CD4-positive, alpha-beta T cell treated with Interleukin-6 for 4 hours (primary cell): ENCODE measurements at places on chromosomes 5 and 9.

DNA sequence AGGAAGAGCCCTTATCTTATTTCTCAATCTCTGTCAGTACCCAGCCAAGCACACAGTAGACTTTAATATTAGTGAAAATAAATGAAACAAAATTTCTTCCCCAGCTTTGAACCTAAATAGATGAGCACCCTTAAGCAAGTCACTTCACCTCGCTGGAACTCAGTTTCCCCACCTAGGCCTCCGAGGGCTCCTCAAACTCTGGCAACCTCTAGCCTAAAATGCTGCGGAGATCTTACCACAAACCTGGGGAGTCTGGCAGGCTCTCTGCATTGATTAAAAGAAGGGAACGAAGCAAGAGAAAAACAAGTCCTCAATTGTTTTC lies 326 bp downstream of the RIGI start:
- DNase-seq, result no peak

GRCh38 chr5:6803981-6804550 lies 90.8 kb downstream of the TENT4A start:
- no peak for DNase-seq

DNA sequence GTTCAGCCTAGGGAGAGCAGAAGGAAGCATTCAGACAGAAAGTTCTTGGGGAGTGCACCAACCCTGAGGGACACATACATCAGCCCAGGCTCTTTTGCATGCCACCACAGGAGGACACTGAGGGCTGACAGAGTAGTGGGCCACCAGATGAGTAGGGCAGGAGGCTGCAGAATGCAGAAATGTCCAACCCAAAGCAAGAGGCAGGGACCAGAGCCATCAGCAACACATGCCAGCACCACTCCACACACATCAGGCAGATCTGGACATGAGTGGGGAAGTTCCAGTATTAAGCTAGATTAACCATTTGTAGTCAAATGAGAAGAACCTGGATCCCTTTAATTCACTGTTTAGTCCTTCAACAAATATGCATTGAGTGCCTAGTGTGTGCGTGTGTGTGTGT lies 35.7 kb upstream of the OTULINL start:
- no peak for DNase-seq

GRCh38 chr5:170393958-170394357 lies 4.8 kb upstream of the KCNMB1 start:
- peak; percentile 5 for DNase-seq

- no peak for DNase-seq
Observed at GRCh38 chr5:116446356-116447005, 128.1 kb downstream of the SEMA6A start.

DNA sequence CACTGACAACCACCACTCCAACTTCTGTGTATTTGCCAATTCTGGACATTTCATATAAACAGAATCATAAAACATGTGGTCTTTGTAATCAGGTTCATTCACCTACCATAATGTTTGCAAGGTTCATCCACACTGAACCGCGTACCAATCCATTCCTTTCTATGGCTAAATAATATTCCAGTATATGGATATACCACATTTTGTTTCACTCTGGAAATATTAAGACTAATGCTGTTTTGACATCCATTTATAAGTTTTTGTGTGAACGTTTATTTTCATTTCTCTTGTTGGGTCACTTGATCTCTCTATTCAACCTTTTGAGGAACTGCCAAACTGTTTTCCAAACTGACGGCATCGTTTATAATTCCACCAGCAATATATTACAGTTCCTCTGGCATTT lies 26.3 kb upstream of the RNF38 start:
- no peak for DNase-seq

DNA sequence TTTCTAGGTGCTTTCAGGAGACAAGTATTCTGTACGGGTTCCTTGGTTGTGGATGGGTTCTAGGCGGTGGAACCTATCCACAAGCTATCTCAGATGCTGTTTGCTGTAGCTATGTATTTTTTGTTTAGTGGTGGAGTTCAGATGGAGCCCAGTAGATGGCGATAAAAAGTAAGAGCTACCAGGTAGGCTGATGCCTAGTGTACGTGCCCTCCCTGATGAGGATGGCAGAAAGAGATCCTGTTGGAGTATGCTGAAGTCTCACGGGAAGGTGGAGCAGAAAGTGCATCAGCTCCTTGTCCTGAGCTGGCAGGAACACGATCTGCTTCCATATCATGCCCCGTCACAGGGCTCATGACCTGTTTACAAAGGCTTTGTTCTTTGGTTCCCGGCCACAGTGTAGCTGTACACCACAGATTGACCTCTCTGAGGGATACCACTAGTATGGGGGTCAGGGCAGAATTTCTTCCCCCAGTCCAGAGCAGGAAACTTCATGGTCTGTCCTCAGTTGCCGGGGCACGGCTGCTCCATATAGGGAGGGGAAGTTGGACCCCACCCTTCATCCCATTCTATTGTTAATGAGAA lies 12.6 kb upstream of the UGT3A2 start:
- DNase-seq, result peak; percentile 13

GRCh38 chr9:117541181-117541580 lies 126.3 kb upstream of the ASTN2 start:
- DNase-seq, result no peak

- DNase-seq, result no peak
Observed at GRCh38 chr9:89363311-89363670, 45.0 kb downstream of the SECISBP2 start.

DNA sequence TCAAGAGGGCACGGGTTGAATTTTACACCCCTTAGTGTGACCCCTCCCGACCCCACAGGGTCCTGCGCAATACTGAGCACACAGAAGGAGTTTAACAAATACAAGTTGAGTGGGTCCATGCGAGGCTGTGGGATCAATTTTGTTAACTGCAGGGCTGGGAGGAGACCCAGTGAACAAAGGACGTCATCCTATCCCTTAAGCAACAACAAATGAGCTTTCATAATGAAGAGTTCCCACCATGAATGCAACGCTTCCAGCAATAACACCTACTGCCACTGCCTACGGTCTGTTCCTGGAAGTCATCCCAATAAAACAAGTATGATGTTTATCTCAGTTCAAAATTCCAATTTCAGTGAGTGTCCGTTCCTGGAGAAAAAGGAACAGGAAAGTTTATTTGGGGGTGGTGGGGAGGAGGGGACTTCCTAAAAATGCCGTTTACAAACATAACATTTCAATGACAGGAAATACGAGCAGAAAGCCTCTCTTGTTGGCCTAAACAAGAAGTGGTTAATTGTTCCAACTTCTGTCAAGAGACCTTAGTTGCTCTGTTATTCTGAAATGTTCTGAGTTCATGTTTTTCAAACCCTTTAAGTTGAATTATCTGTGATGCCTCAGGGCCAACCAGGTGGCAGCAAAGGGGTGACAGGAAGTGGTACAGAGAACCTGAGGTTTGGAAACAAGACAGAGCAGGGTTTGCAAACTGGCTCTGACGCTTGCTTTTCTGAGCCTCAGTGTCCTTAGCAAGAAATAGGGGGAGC lies 65.8 kb upstream of the PLPP6 start:
- DNase-seq, result peak; percentile 71

- no peak for DNase-seq
Observed at GRCh38 chr5:149011084-149011483, 51.8 kb downstream of the SH3TC2 start.

GRCh38 chr5:81853030-81853357 lies 102.1 kb upstream of the SSBP2 start:
- peak; percentile 3 for DNase-seq

GRCh38 chr9:94860678-94861588 lies 134.4 kb downstream of the AOPEP start:
- peak; percentile 66 for DNase-seq

DNA sequence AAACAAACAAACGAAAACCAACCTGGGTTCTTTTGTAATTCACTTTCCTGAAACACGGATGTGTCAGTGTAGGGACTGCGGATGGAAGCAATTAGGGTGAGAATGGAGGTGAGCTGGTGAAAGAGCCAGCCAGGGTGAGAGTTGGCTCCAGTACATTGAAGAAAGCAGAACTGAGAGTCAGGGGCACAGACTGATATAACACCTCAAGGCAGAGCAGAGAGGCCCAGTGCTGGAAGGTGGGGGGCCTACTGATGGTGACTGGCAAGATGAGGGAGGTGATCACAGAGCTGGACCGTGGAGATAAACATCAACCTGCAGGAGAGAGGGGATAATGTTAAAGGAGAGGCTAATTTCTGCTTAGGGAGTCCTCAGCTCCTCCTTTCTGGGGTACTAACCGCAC lies 221.1 kb downstream of the MAN2A1 start:
- DNase-seq, result no peak

DNA sequence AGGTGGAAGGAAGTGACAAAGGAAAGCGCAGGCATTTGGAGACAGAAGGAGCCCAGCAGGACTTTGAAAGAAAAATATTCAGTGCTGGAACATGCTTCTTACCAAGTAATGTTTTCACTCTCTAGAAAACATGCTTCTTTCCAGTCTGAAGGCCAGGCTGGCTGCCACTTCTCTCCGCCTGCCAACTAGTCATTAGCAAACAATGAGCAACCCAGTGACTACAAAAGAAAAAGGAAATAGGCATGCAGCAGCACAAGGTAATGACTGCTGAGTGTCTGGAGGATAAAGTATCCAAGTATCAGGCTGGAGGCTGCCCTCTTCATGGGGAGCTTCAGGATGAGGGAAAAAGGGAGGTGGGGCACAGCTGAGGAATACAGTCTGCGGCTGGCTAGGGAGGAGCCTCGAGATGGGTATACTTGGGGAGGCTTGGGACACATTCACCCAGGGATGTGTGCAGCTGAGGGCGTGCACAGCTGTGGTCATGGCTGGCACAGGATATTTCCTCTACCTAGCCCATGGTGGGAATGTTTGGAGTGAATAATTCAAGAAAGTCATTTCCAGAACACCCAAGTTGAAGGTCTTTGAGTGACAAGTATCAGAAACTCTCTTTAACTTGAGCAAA lies 161.5 kb upstream of the KIF2A start:
- no peak for DNase-seq

GRCh38 chr5:79954620-79955019 lies 36.4 kb downstream of the MTX3 start:
- no peak for DNase-seq

GRCh38 chr5:79842991-79843390 lies 148.1 kb downstream of the MTX3 start:
- DNase-seq, result no peak

DNA sequence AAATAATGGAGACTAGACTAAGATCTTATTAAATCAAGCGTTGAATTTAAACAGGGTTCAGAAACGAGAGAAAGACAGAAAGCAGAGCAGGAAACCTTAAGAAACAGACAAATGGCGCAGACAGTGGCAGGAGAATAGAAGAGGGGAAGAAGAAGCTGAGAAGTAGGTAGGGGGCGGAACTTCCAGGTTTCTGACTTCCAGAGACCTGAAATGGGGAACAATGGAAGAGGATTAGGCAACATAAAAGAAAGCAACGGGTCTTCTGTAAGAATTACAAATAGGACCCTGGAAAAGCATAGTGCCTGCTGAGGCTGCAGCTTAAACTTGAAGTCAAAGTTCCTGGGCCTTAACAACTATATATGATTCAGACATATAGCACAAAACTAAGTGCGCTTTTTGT lies 101.7 kb downstream of the BNC2 start:
- no peak for DNase-seq

- DNase-seq, result no peak
Observed at GRCh38 chr5:44862808-44863207, 54.1 kb downstream of the MRPS30 start.

DNA sequence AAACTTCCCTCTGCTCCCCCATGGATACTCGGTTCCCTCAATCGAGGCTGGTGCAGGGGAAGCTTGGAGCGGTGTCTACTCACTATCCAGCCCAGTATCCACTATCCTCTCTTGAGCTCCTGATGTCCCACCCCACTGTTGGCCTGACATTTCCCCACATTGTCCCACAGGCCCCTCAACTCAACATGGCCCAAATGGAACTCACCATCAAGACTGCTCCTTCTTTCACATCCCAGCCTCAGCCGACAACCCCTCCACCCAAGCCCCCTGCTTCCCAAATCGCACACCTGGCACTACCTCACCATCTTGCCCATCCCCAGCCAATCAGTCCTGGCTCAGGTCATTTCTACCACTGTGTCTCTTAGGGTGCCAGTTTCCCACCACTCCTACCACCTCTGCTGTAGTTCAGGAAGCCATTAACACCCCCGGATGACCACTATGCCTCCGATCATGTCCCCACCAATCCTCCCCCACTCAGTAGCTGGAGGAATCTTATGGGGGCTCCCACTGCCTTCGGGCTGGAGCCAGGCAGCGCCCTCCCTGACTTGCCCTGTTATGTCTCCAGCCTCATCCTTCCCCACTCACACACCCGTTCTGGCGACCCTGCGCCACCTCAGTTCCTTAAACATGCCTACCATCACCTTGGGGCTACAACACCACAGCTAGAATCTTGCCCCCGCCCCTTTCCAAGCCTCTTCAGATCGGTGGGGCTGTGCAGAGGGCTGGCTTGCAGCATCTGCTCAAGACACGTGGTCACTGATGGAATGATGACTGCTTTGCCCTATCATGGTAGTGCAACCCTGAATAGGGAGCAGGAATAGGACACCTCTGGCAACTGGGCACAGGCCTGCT lies 273.6 kb downstream of the FSTL4 start:
- no peak for DNase-seq

GRCh38 chr5:181187500-181188213 lies 17.3 kb downstream of the TRIM7 start:
- peak; percentile 43 for DNase-seq

GRCh38 chr5:179668391-179668790 lies 12.4 kb downstream of the CBY3 start:
- peak; percentile 53 for DNase-seq

GRCh38 chr5:140420226-140420570 lies 18.6 kb downstream of the ANKHD1 start:
- no peak for DNase-seq

DNA sequence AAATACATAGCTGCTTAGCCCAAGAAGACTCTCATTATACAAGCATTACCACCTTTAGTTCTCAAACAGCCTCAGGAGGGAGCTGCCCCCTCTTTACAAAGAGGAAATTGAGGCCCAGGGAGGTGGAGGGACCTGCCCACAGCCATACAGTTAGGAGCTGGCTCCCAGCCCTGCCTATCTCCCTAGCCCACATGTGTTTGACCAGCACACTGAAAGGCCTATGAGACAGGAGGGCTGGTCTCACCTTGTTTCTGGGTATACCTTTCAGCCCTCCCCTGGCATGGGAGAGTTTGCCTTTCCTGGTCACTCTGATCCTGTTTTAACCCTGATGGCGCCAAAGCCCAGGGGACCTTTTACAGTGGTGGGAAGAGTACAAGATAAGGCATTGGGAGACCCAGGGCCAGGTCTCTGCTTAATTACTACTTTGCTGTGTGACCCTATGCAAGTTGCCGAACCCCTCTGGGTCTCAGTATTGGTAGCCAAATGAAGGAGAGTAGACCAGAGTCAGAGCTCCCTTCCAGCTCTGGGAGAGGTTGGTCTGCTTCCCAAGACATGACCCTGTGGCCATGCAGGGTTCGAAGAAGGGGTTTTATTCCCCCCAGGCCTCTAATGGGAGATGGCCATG lies 60.9 kb upstream of the RPL26L1 start:
- no peak for DNase-seq

DNA sequence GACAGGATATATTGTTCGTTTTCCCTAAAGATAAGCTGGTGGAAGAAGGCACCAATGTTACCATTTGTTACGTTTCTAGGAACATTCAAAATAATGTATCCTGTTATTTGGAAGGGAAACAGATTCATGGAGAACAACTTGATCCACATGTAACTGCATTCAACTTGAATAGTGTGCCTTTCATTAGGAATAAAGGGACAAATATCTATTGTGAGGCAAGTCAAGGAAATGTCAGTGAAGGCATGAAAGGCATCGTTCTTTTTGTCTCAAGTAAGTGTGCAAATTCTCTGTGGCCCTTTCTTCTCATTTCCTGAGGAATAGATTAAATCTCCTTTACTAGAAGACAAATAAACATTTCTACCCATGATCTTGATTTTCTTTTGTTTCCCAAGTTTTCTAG lies 38.0 kb downstream of the OSMR start:
- no peak for DNase-seq

- no peak for DNase-seq
Observed at GRCh38 chr9:124342776-124343485, 72.3 kb downstream of the PSMB7 start.
